ENCODE measurements at places on chromosomes 5 and 9.

DNA sequence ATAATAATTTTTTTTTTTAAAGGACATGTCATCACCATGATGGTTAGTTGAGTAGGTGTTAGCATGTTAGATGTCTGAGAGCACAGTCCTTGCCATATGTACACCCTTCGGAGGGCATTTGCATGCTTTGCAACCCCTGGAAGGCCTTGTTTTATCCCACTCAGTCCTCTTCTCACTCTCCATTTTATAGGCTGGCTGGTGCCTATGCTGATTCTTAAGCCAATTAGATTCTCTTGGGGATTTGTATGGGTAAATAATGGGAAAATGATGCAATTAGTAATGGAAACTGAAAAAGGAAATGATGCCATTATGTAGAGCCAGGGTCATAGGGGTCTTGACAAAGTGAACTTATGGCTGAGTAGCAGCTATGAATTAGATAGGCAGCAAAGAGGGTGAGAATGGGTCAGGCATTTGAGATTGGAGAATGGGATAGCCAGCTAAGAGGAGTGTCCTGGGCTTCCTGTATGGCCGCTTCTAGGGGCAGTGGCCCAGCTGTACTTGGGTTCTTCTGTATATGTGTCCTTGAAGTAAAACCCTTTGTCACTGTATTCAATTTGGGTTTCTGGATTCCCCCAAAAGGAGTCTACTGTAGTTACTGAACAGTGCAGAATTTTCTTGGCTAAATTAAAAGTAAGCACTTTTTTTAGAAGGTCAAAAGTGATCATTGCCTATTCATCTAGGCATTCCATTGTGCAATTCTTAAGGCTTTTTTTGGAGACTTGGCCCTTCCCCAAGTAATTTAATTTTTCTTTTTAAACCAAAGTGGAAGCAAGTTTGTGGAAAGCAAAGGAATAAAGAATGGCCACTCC, 31.6 kb downstream of the LRRTM2 start:
- DNase-seq, result peak; percentile 33

- peak; percentile 6 for DNase-seq
These were observed 55.4 kb downstream of the FXN start for GRCh38 chr9:69090946-69091345.

DNA sequence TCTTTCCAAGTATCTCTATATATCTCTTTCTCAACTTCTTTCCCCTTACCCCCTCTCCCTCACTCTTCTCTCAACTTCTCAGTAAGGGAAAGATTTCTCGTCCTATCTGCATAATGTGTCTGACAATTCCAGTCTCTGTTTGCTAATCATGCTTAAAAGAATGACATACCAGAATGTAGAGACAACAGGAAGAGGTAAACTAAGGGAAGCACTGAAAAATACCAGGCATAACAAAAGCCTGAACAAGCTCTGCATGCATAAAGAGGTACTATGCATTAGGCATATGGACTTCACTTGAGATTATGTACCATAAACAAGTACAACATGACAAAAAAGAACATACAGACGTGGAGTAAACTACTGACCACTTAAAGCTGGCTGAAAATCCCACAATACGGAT, 62.6 kb downstream of the SEMA5A start:
- peak; percentile 37 for DNase-seq

DNA sequence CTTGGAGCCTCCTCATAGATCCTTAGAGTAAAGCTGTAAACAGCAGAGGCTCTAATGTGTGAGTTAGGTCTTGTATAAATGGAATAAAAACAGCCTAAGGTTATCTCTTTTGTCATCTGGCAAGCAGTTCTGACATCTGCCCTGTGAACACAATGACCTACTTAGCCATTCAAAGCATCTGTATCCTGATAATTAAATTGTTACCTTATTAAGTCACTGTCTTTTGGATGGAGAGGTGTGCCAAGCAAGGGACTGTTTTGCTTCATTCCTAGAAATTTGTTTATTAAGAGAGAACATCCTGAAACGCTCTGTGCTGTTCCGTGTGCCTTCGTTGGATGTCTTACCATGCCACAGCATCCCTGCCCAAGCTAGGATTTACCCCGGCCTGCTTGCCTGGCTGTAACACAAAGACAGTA, 1.5 kb downstream of the LSM11 start:
- DNase-seq, result no peak

- DNase-seq, result no peak
These were observed at the start of gene SH2D3C for GRCh38 chr9:127778280-127779135. SH2D3C (minus strand) TSS chr9:127778666; CDS start chr9:127778627, 39 bp downstream.

DNA sequence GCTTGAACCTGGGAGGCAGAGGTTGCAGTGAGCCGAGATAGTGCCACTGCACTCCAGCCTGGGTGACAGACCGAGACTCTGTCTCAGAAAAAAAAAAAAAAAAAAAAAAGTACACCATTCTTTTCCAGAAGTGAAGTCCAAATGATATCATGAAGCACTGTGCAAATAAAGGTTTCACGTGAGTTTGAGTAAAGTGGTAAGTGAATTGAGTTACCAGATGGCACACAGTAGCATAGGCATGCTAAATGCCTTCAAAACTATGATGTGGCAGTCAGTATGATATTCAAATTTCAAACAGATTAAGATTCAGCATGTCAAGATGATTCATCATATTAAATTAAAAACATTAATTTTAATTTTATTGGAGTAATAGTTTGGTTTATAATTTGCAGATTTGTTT, 195.2 kb downstream of the TAF11L14 start:
- no peak for DNase-seq

- DNase-seq, result no peak
These were observed 731.8 kb upstream of the RGMB start for GRCh38 chr5:98041661-98042060.

- DNase-seq, result no peak
These were observed 37.9 kb downstream of the TLR4 start for GRCh38 chr9:117742131-117742530.

GRCh38 chr5:85814596-85814995, 803.1 kb upstream of the COX7C start:
- no peak for DNase-seq

DNA sequence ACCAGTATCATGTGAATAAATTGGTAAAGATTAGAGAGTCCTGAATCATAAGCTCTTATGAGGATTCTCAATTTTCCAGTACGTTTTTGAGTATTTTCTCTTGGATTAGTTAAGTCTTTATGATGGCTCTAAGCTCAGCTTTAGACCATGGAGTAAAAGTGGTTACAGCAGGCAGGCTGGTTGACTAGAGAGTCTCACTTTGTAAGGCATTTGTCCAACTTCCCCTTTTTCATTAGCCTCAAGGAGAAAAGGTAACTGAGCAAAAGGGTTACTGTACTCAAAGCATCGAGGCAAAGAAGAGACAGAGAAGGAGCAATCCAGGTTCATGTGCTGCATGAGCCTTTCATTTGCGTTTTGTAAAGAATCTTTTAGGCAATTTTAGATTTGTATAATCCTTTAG, 8.5 kb downstream of the NOP16 start:
- no peak for DNase-seq

DNA sequence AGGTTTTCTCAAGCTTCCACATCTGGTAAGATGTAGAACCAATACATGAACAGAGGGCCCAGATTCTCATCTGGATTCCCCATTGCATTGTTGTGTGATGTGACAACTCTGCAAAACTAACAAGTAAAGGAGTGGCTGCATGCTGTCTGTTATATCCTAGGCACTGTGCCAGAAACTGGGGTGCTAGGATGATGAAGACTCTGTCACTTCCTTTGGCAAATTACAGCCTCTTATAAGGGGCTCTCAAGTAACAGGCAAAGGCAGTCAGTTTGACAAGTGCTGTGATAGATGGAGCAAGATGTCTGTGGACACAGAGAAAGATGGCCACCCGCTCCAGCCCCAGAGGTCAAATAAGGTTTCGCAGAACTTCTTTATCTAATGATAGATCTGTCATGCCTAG, 115.7 kb downstream of the PAPPA start:
- DNase-seq, result no peak

Measured in AG10803 (cell line).